ENCODE measurements at places on chromosomes 3 and 15.

- no peak for DNase-seq
Measured at GRCh38 chr3:85785766-85786165, 827.0 kb downstream of the CADM2 start.

DNA sequence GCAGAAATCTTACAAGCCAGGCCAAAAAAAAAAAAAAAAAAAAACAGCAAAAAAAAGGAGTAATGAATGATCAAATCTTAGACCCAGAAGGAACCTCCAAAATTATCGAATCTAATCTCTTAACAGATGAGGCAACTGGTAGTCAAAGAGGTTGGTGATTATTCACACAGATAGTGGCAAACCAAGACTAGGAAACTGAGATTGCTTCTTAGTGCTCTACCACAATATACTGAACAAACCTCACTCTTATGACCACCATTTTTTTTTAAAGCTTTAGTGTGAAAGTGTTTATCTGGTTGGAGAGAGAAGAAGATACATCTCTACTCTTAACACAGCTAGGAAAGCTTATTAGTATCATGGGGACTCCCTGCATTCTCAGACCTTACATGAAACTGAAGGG, 17.3 kb downstream of the ATOSA start:
- no peak for DNase-seq

DNA sequence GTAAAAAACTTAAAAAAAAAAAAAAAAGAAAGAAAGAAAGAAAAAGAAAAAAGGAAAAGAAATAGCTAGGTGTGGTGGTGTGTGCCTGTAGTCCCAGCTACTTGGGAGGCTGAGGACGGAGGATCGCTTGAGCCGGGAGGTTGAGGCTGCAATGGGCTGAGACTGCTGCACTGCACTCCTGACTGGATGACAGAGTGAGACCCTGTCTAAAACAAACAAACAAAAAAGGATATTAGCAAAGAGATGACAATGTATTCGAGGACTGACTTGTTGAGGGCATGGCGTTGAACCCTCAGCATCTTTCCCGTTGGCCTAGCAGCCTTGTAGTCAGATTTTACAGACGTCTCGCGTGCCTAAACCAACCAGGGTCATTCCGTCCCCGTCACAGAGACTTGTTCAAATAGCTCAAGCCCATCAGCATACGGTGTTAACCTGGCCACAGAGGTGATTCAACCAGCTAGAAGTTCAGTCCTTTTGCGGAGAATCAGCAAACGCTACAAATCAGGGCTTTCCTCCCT, 528 bp upstream of the NIT2 start:
- no peak for DNase-seq

- no peak for DNase-seq
Measured at GRCh38 chr15:62752657-62753517, 289.7 kb upstream of the TPM1 start.

DNA sequence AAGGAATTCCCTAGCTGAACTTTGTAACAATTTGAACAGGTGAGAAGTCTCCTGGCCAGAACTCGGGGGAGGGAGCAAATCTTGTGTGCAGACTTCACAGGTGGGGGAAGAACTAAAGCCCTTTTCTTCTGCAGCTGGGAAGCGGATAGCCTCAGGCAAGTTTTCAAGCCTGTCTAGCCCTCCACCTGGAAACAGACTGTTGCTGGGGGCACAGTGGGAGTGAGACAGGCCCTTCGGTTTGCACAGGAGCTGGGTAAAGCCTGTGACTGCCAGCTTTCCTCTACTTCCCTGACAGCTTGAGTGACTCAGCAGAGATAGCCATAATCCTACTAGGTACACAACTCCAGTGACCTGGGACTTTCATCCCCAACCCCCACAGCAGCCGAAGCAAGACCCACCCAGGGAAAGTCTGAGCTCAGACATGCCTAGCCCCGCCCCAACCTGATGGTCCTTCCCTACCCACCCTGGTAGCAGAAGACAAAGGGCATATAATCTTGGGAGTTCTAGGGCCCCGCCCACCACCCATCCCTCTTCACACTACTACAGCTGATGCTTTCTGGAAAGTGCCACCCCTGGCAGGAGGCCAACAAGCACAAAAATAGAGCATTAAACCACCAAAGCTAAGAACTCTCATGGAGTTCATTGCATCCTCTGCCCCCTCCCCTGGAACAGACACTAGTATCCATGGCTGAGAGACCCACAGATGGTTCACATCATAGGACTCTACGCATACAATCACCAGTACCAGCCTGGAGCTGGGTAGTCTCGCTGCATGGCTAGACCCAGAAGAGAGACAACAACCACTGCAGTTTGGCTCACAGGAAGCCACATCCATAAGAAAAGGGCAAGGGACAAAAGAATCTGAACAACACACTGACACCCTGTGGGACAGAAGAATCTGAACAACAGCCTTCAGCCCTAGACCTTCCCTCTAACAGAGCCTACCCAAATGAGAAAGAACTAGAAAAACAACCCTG, 479.0 kb downstream of the RAP2B start:
- DNase-seq, result no peak

DNA sequence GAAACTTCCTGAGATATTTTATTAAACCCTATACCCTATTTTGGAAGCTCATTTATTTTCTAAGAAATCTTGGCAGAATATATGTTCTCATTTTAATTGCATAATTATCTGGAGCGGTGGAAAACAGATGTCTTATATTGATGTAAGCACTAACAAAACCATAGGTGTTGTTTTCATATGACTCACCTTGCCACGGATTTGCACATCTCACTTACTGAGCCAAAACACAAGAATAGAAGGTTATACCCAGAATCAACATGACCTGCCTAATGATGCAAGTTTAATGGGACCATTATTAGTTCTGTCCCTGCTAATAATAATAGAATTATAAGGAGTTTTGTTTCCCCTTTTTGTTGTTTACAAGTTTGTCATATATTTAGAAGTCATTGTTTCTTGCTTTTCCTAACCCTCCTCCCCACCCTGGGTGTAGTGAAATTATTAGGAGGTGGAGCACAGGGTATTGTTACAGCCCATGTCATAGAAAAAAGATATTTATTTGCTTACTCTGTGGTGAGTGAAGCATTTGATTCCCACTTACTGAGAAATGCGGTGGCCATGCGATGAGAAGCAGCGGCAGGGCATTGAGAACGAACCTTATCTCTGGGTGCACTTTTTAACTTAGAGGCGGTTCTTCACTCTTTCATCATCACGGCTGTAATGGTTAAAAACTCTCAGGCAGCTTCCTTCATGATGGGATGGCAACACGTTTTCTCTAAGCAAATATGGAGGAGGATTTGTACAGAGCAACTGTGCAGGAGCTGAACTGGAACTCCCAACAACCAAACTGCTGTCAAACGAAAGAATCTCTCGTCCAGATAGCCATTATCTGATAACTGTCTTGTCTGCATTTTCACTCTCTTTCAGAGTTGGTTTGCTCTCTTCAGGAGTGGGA, 521 bp downstream of the IL5RA start:
- no peak for DNase-seq

Measured in NCI-H526 treated with DMSO at 0.1 percent for 48 hours (cell line).